ENCODE measurements at places on chromosomes 1 and 21.
A peak's percentile ranks its signal among the peaks of the same experiment; 100 is the strongest.

- no peak overlapping the region for H3K27ac ChIP-seq
- no peaks in the 10 kb centered on the region for H3K27me3 ChIP-seq
- DNase-seq: no peak
- no peak overlapping the region for H3K4me3 ChIP-seq
- no peaks in the 10 kb centered on the region for H3K36me3 ChIP-seq
Measured at GRCh38 chr1:22850681-22851080, 122.0 kb downstream of the LACTBL1 start.

GRCh38 chr21:31117128-31117916 is 79.0 kb upstream of the KRTAP19-8 start:
- no peaks in the 10 kb centered on the region for H3K4me1 ChIP-seq
- no peak overlapping the region for H3K27ac ChIP-seq
- H3K36me3 ChIP-seq: no peaks in the 10 kb centered on the region
- H3K4me3 ChIP-seq: no peak overlapping the region

GRCh38 chr1:7975212-7975865 is 13.8 kb downstream of the PARK7 start:
- H3K27me3 ChIP-seq: no peaks in the 10 kb centered on the region
- H3K27ac ChIP-seq: no peak overlapping the region
- no peaks in the 10 kb centered on the region for H3K4me1 ChIP-seq
- peak; percentile 84 for DNase-seq

- H3K4me1 ChIP-seq: no peaks in the 10 kb centered on the region
- no peaks in the 10 kb centered on the region for H3K36me3 ChIP-seq
- peak overlapping the region; percentile 96 for H3K27ac ChIP-seq
- DNase-seq: peak; percentile 97
Measured at GRCh38 chr1:155128755-155129473, 1.2 kb downstream of the EFNA1 start.
